Stimulated activated CD4-positive, alpha-beta T cell treated with anti-CD3 and anti-CD28 coated beads, Interleukin-1b, Interleukin-23, amount 100 ng/mL, for 1 hour (primary cell): ENCODE measurements at places on chromosomes 11 and 22.

DNA sequence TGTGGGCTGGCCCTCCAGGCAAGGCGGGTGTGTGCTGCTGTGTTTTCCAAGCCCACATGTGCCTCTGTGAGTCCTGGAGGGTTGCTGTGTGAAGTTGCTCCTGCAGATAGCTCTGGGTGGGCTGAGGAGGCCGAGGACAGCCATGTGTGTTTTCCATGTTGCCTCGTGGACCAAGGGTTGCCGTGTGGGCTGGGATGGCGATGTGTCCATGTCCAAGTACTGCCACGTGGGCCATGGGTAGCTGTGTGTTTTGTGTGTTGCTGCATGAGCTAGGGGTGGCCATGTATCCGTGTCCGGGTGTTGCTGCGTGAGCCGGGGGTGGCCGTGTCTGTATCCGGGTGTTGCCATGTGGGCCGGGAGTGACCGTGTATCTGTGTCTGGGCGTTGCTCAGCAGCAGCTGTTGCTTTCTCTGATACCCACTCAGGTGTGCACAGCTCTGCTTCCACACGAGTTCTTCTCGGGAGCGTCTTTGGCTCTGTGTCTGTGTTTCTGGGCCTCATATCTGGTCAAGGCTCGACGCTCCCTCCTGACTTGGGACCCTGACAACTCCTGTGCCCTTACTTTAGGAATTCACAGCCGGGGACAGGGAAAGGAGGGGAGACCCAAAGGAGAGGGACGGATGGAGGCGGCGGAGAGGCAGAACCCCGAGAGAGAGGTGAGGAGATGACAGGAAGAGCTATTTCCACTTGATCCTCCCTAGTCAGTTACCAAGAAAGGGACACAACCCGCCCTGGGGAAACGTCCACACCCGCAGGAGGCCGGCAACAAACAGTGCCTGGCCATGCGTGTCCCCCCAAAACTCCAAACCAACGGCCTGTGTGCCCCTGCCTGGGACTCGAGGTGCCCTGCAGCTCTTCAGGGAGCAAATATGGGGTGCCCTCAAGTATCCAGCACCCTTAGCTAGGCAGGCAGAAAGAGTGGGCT lies 83.1 kb downstream of the PHF21B start:
- DNase-seq = no peak

GRCh38 chr11:71108013-71108865 lies 144.1 kb downstream of the SHANK2 start:
- no peak for DNase-seq

DNA sequence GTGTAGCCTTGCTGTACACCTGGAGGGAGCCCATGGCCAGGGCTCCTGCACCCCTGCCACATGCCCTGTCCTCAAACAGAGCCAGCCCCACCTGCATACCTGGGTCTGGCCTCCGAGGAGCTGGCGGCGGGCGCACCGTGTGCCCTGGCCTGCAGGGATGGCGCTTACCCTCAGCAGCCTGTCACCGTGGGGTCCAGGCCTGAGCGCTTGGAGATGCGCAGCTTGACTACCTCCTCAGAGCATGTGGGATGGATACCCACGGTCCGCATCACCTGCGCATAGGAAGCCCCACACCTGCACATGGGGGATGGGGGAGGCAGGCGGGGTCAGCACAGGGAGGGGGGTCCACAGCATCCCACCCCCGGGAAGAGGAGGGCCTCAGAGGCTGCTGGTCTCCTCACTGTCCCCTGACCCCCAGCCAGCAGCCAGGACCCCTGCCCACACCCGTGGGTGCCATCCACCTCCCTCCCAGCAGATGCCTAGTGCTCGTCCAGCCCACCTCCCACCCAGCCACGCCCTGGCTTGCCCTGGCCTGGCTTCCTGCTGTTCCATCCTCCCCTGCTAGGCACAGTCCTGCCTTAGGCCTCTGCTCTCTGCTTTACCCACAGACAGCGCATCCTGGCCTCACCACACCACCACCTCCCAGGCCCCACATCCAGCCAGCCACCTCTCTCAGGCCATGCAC lies 22.4 kb upstream of the GNB1L start:
- no peak for DNase-seq

GRCh38 chr11:126608658-126609057 lies 253.2 kb downstream of the ST3GAL4 start:
- DNase-seq = no peak

DNA sequence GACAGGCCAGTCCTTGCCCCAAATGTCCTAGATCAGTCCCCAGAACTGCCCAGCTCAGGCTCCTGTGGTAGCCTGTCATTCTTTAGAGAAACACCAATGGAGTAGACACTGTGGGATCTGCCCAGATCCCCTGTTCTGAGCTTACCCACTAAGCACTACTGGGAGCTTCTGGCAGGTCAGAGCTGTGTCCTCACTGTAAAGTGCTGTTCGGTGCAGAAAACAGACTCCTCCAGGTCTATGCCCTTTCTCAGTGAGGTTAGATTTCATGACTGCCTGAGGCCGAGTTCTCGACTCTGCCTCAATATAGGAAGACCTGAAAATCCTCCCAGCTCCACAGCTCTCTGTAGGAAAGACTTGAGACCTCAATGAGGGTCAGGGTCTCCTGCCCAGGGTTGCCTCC lies 67.5 kb upstream of the IGLL5 start:
- no peak for DNase-seq

DNA sequence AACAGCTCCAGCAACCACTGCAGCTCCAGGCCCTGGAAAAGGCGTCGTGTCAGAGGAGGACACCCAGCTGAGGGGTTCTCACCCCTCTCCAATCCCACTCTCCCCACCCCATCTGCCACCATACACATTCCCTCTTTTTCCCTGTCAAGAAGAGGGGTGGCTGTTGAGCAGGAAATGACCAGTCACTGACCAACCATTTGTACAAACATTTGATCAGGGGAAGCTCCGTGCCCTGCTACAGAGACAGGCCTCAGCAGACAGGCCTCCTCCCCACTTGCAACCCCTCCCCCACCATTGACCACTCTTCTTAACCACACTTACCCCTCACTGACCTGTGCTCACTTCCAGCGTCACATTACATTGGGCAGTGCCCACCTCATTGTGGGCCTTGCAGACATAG lies 2.3 kb upstream of the VSIG2 start:
- DNase-seq = no peak

DNA sequence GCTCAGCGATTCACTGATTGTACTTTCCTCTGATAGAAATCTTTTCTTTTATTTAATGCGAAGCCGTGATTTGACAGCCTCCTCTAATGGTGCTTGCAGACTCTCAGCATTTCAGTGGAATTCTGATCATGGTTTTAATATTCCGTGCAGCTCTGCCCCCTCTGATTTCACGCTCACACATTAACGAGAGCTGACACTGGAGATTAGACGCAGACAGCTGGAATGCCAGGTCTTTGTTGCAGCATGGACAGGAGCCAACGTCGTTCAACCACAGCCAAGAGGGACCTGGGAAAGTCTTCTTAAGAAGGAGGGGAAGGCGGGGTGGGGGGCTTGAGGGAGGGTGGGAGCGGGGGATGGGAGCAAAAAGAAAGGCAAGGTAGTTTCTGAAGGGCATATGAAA lies 186.4 kb downstream of the BLID start:
- no peak for DNase-seq

- DNase-seq = no peak
Observed at GRCh38 chr22:33580310-33580709, 340.0 kb downstream of the LARGE1 start.

DNA sequence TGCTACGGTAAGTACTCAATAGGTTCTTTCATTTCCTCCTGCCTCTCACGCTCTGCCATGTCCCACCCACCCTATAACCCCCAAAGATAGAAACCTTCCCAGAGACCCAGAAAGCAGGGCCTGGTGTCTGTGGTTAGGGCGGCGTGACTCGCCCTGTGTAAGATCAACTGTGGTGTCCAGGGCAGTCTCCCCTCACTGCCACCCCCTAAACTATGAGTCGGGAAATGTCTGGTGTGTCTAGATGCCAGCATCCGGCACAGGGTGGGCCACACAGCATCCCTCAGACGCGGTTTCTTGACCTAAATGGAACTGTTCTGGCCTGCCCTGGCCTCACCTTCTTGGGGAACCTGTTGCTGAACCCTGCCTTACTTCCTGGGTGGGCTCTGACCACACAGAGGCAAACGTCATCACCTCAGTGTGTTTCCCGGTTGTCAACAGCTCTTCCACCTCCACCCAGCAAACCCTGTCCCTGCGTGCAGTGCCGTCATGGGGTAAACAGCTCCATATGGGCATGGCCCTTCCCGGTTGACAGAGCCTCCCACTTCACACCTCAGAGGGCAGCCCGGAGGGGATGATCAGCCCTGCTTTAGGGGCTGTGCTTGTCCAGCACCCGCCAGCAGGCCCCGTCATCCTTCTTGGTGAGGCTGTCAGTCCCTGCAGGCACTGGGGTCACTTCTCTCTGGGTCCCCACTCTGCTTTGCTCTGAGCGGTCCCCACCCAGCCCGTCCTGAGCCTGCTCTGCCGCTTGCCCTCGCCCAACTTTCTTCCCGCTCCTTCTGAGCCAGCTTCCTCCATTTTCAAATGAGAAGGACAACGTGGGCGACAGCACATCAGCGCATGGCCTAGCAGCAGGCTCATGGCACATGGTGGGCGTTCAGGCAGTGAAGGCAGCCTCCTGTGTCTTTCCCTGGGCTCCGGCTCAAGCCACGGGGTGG lies 6.0 kb downstream of the WNT11 start:
- no peak for DNase-seq

DNA sequence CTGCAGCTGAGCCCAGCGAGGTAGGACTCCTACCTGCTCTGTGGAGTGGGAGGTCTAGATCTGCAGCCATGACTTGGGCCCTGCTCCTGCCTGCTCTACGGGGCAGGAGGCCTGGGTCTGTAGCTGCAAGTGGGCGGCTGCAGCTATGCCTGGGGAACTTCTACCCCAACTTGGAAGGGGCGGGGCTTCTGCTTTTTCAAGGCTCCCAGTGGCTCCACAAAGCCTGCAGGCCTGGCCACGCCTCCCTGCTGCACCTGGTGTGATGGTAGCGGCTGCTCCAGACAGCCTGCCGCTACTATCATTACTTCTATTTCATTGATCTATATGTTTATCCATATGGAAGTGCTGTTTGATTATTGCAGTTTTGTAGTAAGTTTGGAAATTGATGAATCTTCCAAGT lies 121.2 kb downstream of the NELL1 start:
- DNase-seq = no peak

DNA sequence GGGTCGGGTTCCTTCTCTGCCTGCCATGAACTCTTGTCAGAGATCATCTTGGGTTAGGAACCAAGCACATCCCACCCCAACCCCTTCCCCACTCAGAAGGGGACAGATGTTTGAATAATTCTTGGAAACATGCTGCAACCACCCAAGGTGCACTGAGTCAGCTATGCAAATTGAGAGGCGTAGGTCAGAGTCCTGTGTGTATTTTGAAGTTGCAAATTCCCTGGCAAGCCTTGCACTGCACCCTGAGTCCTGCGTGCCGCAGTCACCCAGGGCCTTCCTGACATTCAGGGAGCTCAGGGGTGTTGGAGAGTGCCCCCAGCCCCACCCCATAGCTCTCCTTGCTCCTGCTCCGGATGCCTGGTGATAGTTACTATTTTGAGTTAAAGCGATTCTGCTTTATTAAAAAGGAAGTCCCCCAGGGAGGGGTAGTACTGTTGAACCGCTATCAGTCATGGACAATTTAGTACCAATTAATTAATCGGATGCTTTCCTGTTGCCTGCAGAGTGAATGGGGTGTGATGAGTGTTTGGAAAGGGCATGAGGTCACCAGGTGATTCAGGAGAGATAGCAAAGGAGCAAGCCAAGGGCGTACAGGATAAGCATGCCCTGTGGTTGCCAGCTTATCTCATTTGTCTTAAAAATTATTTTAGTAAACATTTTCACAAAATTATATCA lies 123.7 kb downstream of the GRIK4 start:
- DNase-seq = no peak

DNA sequence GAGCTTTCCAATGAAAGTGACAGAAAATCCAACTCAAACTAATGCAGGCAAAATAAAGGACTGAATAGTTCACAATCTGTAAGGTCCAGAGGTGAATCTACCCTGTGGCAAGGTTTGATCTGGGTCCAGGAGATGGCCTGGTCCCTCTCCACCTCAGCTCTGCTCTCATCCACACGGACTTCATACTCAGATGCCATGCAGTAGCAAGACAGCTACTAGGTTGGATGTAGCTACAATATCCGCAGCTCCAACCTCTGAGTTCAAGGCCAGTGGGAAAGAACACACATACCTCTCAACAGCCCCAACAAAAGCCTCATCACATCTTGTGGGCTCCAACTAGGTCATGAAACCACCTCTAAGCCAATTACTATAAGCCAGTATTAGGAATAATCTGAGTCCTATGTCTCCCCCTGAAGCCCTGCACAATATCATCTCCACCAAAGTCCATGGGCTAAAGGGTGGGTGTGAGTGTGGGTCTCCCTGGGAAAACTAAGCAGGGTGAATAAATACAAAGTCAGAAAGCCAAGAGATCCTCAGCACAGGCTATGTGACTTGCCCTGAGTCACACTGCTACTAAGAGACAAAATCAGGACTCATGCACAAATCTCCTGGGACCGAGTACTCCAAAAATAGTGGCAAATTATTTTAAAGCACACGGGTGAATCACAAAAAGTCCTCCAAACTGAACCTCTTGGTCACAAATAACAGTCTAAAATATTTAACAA lies 78.8 kb downstream of the LARGE1 start:
- DNase-seq = no peak

GRCh38 chr11:22749536-22749935 lies 80.1 kb downstream of the SVIP start:
- no peak for DNase-seq

GRCh38 chr11:62340269-62340901 lies 3.1 kb downstream of the ASRGL1 start:
- DNase-seq = no peak

DNA sequence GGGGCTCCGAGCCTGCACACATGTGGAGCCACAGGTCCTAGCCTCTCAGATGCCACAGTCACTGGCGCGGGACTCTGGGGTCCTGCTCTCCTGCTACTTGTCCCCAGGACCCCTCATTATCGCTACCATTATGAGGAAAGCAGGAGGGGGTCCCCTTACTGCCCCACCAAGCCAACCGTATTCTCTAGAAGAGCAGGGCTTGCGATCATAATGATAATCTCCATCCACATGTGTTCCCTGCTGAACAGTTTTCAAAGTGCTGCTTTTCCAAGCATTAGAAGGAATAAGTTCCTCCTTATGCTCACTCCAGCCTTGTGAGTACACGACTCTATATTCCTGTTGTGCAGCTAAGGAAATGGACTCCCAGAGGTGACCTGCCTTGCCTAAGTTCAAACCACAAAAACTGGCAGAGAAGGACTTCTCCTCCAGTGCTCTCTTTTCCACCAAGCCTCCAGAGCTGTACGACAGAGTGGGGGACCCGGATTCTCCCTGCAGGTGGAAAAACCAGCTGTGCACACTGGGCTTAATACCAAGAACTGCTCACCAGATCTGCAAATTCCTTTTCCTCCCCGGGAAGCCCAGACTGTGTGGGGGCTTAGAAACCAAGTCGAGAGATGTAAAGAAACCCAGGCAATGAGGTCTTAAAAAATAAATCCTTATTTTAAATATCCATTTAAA lies 92.8 kb upstream of the DRD2 start:
- DNase-seq = no peak

GRCh38 chr11:119486016-119486415 lies 63.0 kb upstream of the THY1 start:
- DNase-seq = no peak

DNA sequence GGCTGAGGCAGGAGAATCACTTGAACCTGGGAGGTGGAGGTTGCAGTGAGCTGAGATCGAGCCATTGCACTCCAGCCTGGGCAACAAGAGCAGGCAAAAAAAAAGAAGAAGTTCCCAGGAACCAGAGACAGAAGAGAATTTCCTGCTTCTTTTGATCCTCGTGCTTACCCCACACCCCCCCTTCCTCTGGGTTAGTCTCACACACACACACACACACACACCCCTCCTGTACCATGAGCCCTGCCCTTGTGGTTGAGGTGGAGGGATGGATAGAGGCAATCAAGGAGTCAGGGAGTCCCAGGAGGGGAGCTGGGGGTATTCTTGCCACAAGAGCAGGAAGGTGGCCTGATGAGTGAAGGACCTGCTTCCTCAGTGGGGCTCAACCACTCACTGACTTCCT lies 4.1 kb upstream of the UBE2L6 start:
- no peak for DNase-seq
